ENCODE measurements at places on chromosomes 4 and X.

- no peak for DNase-seq
Measured at GRCh38 chr4:125140966-125141495, 173.7 kb upstream of the FAT4 start.

DNA sequence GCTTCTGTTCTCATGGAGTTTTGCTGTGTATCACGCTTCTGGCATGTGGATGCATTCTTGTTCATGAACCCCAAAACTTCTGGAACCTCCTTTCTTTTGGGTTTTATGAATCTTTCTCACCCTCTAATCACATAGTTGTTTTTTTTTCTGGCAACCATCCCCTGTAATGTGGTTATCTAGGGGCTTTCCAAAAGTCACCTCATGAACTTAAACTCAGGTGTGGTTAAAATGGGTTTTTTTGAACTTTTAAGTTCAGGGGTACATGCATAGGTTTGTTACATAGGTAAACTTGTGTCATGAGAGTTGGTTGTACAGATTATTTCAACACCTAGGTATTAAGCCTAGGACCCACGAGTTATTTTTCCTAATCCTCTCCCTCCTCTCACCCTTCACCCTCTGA is 1099.4 kb upstream of the SLIT2 start:
- no peak for DNase-seq

- peak; percentile 74 for DNase-seq
Measured at GRCh38 chrX:153411255-153411987, at the start of gene ZFP92. TSS of gene ZFP92 (plus strand) at chrX:153411472. CDS start at chrX:153418323, 6,851 bp downstream.

DNA sequence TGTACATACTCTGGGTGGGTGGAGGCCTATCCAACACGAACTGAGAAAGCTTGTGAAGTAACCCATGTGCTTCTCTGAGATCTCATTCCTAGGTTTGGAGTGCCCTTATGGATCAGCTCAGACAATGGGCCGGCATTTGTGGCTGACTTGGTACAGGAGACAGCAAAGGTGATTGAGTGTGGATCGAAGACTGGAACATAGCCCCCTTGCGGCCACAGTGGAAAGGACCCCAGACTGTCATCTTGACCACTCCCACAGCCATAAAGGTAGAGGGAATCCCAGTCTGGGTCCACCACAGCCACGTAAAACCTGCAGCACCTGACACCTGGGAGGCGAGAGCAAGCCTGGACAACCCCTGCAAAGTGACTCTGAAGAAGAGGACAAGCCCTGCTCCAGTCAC is 598.0 kb upstream of the AADAT start:
- no peak for DNase-seq

DNA sequence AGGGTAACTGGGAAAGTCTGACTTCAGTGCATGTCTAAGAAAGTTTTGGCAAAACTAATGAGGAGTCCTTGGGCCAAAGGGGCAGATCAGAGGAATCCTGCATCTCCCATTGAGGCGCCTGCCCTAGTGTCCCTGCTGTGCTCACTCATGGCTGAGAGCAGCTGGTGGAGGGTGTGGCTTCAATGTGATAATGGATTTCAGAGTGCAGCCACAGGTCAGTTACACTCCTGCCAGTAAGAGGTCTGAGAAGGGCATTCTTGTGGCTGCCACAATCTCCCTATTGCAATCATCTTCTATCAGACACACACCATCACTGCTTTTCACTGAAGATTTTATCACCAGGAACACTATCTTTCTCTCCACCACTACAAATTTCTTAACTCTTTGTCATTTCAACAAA is 457.1 kb downstream of the MID1IP1 start:
- DNase-seq = no peak

- DNase-seq = no peak
Measured at GRCh38 chrX:69262036-69262936, 97.0 kb upstream of the PJA1 start.

GRCh38 chrX:40444798-40445496 is 135.8 kb upstream of the ATP6AP2 start:
- no peak for DNase-seq

- DNase-seq = no peak
Measured at GRCh38 chr4:80335226-80335553, 340 bp upstream of the CFAP299 start.

DNA sequence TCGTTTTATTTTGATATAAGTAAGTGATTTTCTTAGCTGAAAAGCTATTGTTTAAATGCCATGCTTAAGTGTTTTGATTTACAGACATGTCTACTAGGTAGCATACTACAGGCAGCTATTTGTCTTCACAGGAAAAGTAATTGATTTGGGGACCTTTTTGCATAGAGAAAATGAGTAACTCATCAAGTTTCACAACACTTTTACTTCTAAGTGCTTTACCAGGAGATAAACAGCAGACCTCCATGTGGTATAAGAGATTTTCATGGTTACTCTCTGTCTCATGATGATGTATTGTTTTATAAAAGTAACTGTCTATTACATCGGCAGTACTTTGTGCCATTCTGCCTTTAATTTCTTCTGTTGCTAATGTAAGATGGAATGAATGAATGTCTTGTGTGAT is 28.7 kb downstream of the RBPJ start:
- DNase-seq = no peak

- DNase-seq = no peak
Measured at GRCh38 chr4:180430283-180430682, 1812.9 kb upstream of the TENM3 start.

DNA sequence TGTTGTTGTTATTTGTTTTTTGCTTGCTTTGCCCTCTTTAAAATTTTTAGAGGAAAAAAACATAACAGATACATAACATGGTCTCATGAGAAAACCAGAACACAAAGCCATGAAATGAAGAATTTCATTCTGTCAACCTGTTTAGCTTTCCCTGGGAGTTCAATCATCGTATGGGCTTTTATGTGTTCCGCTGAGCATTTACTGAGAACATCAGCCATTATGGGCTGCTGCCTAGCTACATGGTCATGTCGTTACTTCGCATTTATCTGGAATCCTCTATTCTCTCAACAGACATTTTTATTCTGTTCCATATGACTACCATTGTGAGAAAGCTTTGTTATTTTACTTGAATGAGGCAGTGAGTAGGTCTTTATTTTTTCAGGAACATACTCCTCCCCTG is 51.4 kb downstream of the NDST3 start:
- no peak for DNase-seq

DNA sequence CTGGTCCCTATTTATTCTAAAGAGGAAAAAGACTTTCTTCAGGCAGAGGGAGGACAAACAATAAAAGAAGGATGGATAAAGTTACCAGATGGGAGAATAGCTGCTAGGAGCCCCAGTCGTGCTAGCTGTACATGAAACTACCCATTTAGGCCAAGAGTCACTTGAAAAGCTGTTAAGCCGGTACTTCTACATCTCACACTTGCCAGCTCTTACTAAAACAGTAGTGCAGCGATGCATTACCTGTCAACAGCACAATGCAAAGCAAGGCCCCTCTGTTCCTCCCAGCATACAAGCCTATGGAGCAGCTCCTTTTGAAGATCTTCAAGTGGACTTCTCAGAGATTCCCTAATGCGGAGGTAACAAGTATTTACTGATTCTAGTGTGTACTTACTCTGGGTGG is 1138.8 kb downstream of the ARAP2 start:
- no peak for DNase-seq

DNA sequence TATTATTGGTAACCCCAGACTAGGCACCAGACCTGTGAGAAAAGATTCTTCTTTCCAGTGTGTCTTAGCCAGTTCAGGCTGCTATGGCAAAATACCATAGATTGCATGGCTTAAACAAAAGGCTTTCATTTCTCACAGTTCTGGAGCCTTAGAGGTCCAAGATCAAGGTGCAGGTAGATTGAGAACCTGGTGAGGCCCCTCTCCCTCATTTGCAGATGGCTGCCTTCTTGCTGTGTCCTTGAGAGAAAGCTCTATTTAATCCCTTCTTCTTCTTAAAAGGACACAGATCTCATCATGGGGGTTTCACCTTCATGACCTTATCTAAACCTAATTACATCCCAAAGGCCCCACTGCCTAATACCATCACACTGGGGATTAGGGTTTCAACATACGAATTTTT is 3.5 kb upstream of the PDLIM3 start:
- DNase-seq = no peak

DNA sequence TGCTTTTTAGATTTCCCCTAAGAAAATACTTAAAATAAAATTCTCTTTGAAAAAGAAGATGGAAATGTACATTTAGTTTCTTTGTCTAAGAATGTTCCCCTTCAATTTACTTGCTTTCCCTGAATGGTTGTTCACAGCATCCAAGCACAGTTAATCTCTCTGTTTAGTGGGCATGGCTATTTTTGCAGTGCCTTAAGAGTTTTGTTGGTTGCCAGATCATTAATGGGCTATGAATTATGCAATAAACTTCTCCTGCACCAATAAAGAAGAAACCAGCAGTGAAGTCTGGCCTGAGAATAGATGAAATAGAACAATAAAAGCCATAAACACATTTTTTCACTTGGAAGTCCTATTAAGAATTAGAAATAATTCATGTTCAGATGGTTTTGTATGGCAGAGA is 980.4 kb upstream of the IGFBP7 start:
- no peak for DNase-seq

GRCh38 chrX:42837101-42837726 is 59.3 kb upstream of the PPP1R2C start:
- DNase-seq = no peak

- DNase-seq = no peak
Measured at GRCh38 chr4:33709247-33709646, 2535.1 kb downstream of the ARAP2 start.

GRCh38 chr4:110799211-110799610 is 176.3 kb upstream of the PITX2 start:
- no peak for DNase-seq

DNA sequence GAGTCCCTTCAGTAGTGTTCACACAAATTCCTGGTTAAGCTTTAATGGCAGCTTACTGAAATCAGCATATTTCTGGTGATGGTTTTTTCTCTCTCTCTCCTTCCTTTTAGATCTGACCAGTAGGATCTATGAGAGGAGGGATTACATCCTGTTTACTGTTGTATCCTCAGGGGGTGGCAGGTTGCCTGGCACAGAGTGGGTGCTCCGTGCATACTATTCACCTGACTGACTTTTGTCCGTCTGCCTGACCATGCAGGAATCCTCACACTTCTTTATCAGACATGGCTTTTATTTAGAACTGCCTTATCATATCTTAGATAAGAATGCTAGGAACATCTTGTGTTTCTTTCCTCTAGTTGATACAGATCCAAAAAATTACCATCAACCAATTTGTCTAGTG is 29.6 kb downstream of the MCUB start:
- DNase-seq = no peak

DNA sequence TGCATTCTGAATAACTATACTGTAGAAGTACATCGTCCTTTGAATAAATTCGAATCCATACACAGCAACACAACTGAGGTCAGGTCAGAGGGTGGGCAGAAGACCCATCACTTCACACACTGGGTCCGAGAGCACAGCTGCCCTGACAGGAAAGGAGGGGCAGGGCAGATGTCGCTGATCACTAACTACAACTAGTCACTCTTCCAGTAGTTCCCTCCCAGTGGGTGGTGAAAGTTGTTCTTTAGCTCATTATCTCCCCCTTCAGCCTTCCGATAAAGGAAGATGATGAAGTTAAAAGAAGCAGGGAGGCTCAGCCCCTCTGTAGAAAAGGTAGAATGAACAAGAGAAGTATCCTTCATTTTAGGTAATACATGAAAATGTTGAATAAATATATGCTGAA is 278.9 kb downstream of the INPP4B start:
- peak; percentile 61 for DNase-seq

DNA sequence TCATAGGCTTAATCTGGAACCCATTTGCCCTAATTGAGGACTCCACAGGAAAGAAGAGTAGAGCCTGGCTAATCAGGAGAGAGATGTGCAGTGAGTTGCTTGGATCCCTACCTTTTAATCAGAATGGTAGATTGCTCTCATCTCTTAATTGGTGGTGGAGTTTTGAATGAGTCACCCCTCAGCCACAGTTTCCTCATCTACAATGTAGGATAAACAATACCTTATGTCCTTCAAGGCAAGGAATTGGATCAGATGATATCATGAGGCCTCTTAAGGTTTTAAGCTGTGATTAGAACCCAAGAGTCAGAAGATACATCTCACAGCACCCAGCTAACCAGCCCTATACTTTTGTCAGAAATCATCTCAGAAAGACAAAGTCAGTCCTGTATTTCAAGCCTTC is 39.1 kb downstream of the PDGFRA start:
- no peak for DNase-seq

- no peak for DNase-seq
Measured at GRCh38 chrX:95629737-95630136, 1054.9 kb upstream of the DIAPH2 start.

DNA sequence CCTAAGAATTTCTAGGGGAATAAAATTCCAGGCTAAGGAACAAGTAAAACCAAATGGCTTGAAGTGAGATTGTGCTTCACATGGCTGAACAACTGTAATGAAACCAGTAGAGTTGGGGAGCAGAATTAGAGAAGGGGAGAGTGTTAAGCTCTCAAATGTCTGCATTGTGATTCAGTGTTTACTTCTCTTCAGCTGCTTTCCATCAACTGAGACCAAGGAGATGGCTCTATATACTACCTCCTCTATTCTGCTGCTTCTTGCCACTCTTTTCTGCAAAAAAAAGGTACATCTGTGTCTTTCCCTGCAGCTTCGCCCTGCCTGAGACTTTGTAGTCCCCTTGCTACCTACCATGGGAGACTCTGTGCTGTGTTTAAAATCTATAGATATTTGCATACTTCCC is 73.5 kb downstream of the WDFY3 start:
- no peak for DNase-seq

DNA sequence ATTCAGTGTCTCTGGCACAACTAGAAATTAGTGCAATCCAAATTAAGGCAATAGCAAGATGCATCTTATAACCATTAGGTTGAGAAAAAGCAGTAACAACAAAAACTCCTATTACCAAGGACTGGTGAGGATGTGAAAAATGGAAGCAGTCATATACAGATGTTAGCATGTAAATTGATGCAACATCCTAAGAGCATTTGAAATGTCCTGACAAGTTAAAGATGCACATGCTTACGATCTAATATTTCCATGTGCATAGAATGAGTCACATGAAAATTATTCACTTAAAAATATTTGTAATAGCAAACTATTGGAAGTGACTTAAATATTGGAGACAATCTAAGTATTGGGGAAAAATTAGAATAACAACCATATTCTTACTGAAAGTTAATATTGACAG is 163.0 kb downstream of the FAM13A start:
- DNase-seq = no peak

DNA sequence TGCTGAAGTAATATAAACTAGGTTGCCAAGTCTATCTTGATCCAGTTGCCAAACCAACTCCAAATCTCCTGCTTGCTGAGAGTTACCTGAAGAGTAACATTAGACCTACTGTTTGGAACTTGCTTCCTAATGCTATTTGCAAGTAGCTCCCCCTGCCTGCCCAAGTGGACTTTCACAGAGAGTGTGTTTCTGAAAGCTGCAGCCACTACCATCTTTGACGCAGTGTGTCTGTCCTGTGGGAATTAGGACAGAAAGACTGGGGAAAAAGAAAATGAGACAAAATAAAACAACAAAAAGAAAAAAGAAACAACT is 195.0 kb upstream of the HS3ST1 start:
- no peak for DNase-seq

- no peak for DNase-seq
Measured at GRCh38 chr4:119652998-119653397, 24.4 kb upstream of the PDE5A start.
